ENCODE measurements at places on chromosomes 5 and 9. TPM values are rescaled to one million over a fixed set of nuclear protein-coding genes. Genes with fewer than 3 reads are reported as not detected.

KIF24 gene
- 0.82 TPM for total RNA-seq

GRCh38 chr5:34533582-34534522 lies 122.3 kb upstream of the RAI14 start:
- no peaks in the 10 kb centered on the region for H3K27me3 ChIP-seq
- peak overlapping the region; percentile 55 for H3K27ac ChIP-seq
- H3K36me3 ChIP-seq, result no peaks in the 10 kb centered on the region
- H3K4me3 ChIP-seq, result no peak overlapping the region
- no peak for DNase-seq

MAMDC4 gene
- total RNA-seq, result 11.4 TPM

YTHDC2 gene
- 26.6 TPM for total RNA-seq

ARHGEF28 gene
- 18.4 TPM for total RNA-seq

DNA sequence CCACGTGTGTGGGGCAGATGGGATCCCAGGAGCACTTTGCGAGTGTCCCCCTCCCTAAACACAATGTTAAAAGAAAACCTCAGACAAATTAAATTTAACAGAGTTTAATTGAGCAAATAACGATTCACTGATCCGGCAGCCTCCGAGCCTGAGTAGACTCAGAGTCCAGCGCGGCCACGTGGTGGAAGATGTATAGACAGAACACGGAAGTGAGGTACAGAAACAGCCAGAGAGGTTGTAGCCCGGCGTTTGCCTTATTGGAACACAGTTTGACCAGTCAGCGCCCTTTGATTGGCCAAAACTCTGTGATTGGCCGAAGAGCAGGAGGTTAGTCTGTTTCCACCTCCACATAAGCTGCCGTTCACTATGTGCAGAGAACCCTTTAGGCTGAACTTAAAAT lies 363.0 kb upstream of the IRX2 start:
- H3K36me3 ChIP-seq, result no peaks in the 10 kb centered on the region
- no peak overlapping the region for H3K4me3 ChIP-seq
- H3K27me3 ChIP-seq, result peaks cover 21% of the 10 kb centered on the region
- DNase-seq, result no peak
- no peaks in the 10 kb centered on the region for H3K4me1 ChIP-seq

DNA sequence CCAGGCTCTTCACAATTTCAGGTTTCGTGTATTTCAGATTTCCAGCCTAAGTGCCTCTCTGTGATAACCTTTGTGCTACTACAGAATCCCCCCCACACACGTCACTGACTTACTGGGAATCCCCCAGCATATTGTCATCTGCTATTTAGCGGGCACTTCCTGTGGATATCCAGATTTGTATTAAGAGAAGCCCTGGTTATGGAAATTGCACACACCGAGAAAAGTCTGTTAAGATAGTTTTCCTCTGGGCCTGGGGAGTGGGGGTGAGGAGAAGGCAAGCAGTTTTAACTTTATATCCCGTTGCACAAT lies 269.9 kb downstream of the MED10 start:
- no peak overlapping the region for H3K4me3 ChIP-seq
- no peak for DNase-seq
- no peaks in the 10 kb centered on the region for H3K27me3 ChIP-seq
- H3K4me1 ChIP-seq, result no peaks in the 10 kb centered on the region
- H3K27ac ChIP-seq, result no peak overlapping the region

- no peak overlapping the region for H3K27ac ChIP-seq
- H3K36me3 ChIP-seq, result no peaks in the 10 kb centered on the region
- no peak for DNase-seq
- H3K4me1 ChIP-seq, result no peaks in the 10 kb centered on the region
- no peaks in the 10 kb centered on the region for H3K27me3 ChIP-seq
- peak overlapping the region; percentile 7 for H3K4me3 ChIP-seq
Observed at GRCh38 chr5:20972419-20972925, 984.5 kb upstream of the CDH18 start.

CYSRT1 gene
- total RNA-seq, result not detected

DNA sequence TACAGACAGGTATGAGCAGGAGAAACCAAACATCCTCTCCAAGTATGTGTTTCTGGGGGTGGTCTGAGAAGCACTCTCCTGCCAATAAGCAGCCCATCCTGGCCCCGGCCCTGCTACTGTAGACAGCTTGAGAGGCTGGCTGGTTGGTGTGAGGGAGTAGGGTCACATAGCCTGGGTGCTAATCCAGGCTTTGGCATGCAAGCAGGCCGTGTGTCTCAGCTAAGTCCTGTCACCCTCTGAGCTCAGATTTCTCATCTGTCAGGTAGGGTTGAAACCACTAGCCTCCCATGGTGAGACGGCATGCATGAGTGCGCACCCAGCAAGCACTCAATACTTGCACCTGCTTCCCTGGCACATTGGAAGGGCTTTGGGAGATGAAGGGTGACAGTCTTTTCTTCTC lies 49.8 kb upstream of the PHYKPL start:
- no peak overlapping the region for H3K27ac ChIP-seq
- no peak overlapping the region for H3K4me3 ChIP-seq
- no peaks in the 10 kb centered on the region for H3K36me3 ChIP-seq
- no peaks in the 10 kb centered on the region for H3K4me1 ChIP-seq

SHROOM1 gene
- 85.4 TPM for total RNA-seq

OBP2A gene
- total RNA-seq, result not detected

DNA sequence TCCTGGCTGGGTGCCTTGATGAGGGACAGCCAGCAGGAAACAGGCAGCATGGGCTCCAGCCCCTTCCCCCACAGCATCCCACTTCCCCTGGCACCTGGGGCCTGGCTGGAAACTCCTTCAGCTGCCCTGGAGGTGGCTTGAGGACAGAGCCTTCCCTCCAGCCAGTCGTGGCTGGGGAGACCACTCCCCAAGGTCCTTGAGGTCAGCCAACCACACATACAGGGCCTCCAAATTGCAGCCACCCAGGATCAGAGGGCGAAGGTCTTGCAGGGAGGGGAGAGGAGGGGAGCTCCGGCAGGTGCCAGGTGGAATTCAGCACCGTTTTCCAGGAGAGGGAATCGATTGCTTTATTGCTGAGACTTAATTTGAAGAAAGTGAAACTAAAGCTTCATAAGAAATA lies 280.4 kb downstream of the PBX3 start:
- H3K36me3 ChIP-seq, result no peaks in the 10 kb centered on the region
- H3K4me1 ChIP-seq, result no peaks in the 10 kb centered on the region
- no peak overlapping the region for H3K27ac ChIP-seq
- H3K27me3 ChIP-seq, result no peaks in the 10 kb centered on the region
- H3K4me3 ChIP-seq, result no peak overlapping the region

DNA sequence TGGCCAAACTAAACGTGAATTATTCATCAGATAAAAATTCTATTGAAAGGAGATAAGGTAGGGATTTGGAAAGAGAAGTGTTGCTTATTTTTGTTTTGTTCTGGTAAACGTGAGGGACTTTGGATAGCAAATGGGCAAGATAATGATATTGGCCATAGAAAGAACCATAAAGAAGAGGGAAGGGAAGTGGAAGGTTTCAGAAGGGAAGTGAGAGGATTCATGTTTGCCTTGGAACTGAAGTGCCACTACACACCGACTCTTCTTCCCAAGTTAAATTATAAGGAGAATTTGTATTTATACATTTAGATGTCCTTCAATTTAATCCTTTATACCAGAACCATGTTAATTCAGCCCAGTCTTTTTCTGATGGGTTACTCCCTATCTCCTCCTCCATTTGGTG lies 42.1 kb upstream of the TAF11L2 start:
- no peak for DNase-seq
- no peak overlapping the region for H3K27ac ChIP-seq
- H3K4me3 ChIP-seq, result no peak overlapping the region
- H3K36me3 ChIP-seq, result no peaks in the 10 kb centered on the region

ADAMTS12 gene
- total RNA-seq, result 1.4 TPM

- DNase-seq, result peak; percentile 16
- no peak overlapping the region for H3K4me3 ChIP-seq
- H3K4me1 ChIP-seq, result peaks cover 6% of the 10 kb centered on the region
- no peaks in the 10 kb centered on the region for H3K27me3 ChIP-seq
Observed at GRCh38 chr5:71482132-71482531, 26.7 kb downstream of the BDP1 start.

SPEF2 gene
- 9.4 TPM for total RNA-seq

OLFML2A gene
- total RNA-seq, result 59.1 TPM

- peaks cover 74% of the 10 kb centered on the region for H3K4me1 ChIP-seq
- H3K4me3 ChIP-seq, result no peak overlapping the region
- no peak for DNase-seq
- H3K36me3 ChIP-seq, result peaks cover 12% of the 10 kb centered on the region
- H3K27me3 ChIP-seq, result no peaks in the 10 kb centered on the region
Observed at GRCh38 chr5:68285851-68286611, 70.5 kb downstream of the PIK3R1 start.

DNA sequence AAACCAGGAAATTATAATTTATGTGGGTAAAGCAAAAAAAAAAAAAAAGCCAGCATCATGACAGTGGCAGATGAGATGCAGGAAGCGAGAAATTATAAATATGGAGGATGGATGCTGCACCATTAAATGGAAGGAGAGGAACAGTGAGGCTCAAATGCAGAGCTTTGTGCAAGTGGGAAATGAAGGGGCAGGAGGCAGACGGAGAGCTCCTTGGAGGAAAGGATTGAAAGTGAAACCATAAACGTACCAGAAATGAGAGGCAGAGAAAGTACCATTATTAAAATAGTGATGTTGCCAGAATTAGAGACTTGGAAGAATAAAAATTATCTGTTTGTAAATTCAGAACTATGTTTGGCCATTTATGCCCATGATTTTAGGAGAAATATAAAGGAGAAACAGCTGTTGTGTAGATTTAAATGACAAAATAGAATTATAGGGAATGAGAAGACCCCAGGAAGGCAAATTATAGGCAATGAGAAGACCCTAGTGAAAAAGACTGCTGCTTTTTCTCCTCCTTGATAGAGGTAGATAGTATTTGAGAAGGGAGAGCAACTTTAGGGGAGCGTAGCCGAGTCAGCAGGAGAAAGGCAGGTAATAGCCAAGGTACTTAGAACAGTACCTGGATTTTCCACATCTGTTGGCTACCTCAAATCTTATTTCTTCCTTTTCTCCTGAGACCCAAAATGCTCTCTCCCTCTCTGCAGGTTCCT lies 341.0 kb upstream of the CD180 start:
- H3K4me3 ChIP-seq, result peak overlapping the region; percentile 23
- H3K27me3 ChIP-seq, result no peaks in the 10 kb centered on the region
- H3K4me1 ChIP-seq, result no peaks in the 10 kb centered on the region
- DNase-seq, result no peak
- no peaks in the 10 kb centered on the region for H3K36me3 ChIP-seq
- peak overlapping the region; percentile 84 for H3K27ac ChIP-seq

DNA sequence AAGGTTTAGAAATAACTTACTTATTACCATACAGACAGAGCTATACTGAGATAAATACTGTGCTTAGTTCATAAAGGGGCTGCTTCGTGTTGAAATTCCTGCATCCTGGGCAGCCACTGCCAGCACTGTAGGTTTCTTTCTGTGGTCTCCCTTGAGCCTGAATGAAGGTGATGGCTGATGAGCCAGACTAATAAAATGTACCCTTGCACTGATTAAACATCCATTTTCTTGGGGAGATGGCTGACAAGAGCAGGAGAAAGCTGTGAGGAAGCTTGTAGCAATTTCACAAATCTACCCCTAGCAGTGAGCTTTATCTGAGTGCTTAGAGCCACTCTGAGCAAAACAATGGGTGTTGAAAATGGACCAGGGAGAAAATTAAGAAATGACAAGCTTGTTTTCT lies 23.3 kb upstream of the ZSWIM6 start:
- no peaks in the 10 kb centered on the region for H3K27me3 ChIP-seq
- H3K4me3 ChIP-seq, result no peak overlapping the region
- peaks cover 21% of the 10 kb centered on the region for H3K4me1 ChIP-seq
- H3K36me3 ChIP-seq, result no peaks in the 10 kb centered on the region
- no peak overlapping the region for H3K27ac ChIP-seq

All from transverse colon (tissue), 4 donors.